ENCODE measurements at places on chromosomes 4 and X.

GRCh38 chr4:71460371-71460770 is 121.6 kb downstream of the SLC4A4 start:
- DNase-seq, result no peak

DNA sequence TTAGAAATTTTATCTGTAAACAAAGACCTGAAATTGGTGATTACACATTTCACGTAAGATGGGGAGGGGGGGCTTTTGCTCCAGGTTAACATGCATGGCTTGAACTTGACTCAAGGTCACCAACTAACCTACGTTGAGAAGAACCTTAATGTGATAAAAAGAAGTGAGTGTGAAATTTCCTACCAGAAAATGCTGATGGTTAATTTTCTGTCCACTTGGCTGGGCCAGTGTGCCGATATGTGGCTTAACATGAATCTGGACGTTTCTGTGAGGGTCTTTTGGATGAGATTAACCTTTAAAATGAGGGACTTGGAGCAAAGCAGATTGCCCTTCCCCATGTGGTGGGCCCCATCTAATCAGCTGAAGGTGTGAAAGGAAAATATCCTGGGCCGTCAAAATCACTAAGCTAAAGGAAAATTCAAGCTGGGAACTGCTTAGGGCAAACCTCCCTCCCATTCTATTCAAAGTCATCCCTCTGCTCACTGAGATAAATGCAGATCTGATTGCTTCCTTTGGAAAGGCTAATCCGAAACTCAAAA is 107.3 kb upstream of the ENPP6 start:
- DNase-seq, result no peak

DNA sequence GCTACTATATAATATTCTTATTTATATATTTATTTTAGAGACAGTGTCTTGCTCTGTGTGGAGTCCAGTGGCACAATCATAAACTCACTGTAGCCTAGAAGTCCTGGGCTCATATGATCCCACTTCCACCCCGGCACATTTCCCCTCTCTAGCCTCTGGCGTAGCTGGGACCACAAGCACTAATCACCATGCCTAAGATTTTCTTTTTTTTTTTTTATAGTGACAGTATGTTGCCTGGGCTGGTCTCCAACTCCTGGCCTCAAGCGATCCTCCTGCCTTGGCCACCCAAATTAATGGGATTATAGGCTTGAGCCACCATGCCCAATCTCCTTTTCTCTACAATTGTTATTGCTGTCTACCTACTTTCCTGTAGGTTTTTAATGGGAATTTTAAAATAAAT is 74.1 kb upstream of the BMP3 start:
- DNase-seq, result no peak

GRCh38 chr4:172962564-172963353 is 205.9 kb upstream of the GALNT7 start:
- no peak for DNase-seq

GRCh38 chr4:8541981-8542715 is 38.0 kb upstream of the GPR78 start:
- DNase-seq, result no peak

GRCh38 chr4:27148211-27148895 is 287.7 kb downstream of the STIM2 start:
- no peak for DNase-seq

- no peak for DNase-seq
Observed at GRCh38 chr4:159823743-159824142, 720.9 kb downstream of the RAPGEF2 start.

DNA sequence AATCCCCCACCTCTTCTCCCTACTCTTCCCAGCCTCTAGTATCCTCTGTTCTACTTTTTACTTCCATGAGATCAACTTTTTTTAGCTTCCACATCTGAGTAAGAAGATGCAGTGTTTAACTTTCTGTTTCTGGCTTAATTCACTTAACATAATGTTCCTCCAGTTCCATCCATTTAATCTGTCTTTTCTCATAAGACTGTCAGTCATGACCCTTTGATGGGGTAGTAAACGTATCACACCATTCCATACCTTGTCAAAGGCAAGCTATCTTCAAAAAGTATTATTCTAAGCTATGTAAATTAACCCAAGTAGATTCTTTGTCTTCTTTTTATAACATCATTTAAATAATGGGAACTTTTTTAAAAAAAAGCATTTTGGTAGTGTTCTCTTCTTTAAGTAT is 15.0 kb upstream of the GBA3 start:
- DNase-seq, result no peak

Measured in SW 1271 (cell line).